HepG2 (cell line): ENCODE measurements at places on chromosomes 13 and 19. TPM values are rescaled to one million over a fixed set of nuclear protein-coding genes. Genes with fewer than 3 reads are reported as not detected.
A peak's percentile ranks its signal among the peaks of the same experiment; 100 is the strongest.

The TMEM91 gene
- 6.3 and 8.4 TPM in 2 replicates for total RNA-seq

- peaks cover 2% of the 10 kb centered on the region for H3K36me3 ChIP-seq
- H3K4me1 ChIP-seq, result no peaks in the 10 kb centered on the region
- no peaks in the 10 kb centered on the region for H3K27me3 ChIP-seq
These were observed 158.8 kb downstream of the KDM4B start for GRCh38 chr19:5127717-5128116.

The ZNF729 gene
- total RNA-seq, result not detected in 2 replicates

DNA sequence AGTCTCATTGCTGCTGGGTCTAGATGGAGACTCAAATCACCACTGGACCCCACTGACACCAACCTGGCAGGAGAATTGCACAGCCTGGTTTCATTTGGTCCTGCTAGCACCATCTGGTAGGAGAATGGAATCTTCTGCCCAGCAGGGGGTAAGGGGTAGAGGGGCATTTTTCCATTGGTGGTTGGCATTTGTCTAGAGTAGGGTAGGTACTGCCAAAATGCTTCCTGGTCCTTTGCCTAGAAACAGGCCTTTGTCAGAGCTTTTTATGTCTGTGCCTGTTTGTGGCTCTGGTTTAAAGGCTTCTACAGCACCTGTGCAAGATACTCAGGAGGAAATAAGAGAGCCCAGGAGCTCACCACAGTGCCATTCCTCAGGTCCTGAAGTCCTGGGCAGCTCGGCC, 121.3 kb downstream of the KCTD12 start:
- H3K4me1 ChIP-seq, result no peaks in the 10 kb centered on the region
- H3K36me3 ChIP-seq, result no peaks in the 10 kb centered on the region
- H3K27ac ChIP-seq, result no peak overlapping the region

The SIGLEC10 gene
- not detected in 2 replicates for total RNA-seq

DNA sequence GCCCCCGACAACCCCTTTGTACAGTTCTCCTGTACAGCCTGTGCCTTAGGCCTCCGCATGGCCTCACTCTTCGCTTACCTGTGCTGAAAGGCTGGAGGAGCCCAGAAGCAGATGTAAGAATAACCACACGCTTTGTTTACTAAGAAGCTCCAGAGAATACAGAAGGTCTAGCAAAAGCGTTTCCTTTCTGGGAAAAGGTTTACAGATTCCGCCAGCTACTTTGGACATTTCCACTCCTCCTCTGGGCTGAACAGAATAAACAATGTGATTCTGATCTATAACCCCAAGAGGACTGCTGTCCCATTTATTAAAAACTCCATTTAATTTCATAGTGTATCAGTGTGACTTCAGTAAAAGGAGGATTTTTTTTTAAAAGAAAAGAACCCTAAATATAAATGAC, 339.2 kb downstream of the DNAJC15 start:
- no peaks in the 10 kb centered on the region for H3K27me3 ChIP-seq
- no peaks in the 10 kb centered on the region for H3K36me3 ChIP-seq
- H3K27ac ChIP-seq, result no peak overlapping the region
- H3K4me3 ChIP-seq, result no peak overlapping the region

The CCDC8 gene
- 0.04 TPM in 1 of 2 replicates, not detected in the other for total RNA-seq

The EXOC3L2 gene
- total RNA-seq, result not detected in 2 replicates

The VSTM2B gene
- not detected in 2 replicates for total RNA-seq

DNA sequence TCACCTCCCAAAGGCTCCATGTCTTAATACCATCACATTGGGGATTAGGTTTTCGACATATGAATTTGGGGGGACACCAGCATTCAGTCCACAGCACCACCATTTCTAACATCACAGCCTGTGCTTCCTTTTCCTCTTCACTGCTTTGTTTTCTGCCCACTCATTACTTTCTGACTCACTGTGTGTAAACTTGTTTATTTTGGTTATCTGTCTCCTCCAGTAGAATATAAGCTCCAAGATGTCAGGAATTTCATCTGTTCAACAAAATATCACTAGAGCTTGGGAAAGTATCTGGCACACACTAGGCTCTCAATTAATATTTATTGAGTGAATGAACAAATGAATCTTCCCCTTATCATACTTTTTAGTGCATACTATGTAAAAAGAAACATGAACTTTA, 152.0 kb downstream of the NUFIP1 start:
- no peaks in the 10 kb centered on the region for H3K27me3 ChIP-seq
- no peak overlapping the region for H3K4me3 ChIP-seq
- H3K27ac ChIP-seq, result no peak overlapping the region
- no peaks in the 10 kb centered on the region for H3K4me1 ChIP-seq

The UPK1A gene
- total RNA-seq, result not detected in 2 replicates

DNA sequence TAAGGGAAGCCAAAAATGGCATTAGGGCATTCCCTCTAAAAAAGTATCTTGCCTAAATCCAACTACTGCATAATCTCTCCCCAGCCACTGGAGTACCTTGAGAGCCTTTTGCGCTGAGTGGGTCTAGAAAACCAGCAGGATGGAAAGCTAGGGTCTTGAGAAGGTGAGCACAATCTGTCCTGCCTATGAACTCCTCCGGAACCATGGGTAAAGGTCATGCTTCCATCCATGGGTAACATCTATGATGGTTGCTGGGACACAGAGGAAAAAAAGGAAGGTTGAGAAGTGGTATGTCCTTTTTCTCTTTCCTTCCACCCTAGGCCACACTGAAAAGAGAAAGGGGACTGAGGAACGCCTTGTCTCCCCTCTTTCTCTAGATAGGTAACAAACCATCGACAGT, 52.4 kb downstream of the ZNF676 start:
- DNase-seq, result no peak
- H3K27ac ChIP-seq, result no peak overlapping the region
- no peaks in the 10 kb centered on the region for H3K36me3 ChIP-seq
- H3K4me1 ChIP-seq, result no peaks in the 10 kb centered on the region
- H3K4me3 ChIP-seq, result no peak overlapping the region
- H3K27me3 ChIP-seq, result no peaks in the 10 kb centered on the region

DNA sequence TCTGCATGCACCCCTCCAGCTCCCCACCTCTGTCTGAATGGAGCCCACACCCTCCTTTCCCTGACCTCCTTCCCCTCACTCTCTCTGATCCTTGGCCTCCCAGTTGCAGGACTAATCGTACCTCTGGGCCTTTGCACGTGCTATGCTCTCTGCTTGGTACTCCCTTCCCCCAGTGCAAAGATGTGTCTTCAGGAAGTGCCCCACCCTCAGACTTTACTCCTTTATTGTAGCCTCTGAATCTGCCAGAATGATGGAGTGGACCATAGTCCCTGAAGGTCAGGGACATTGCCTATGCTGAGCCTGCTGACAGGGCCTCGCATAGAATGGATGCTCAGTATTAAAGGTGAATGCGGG, 1.3 kb upstream of the JUND start:
- peak overlapping the region; percentile 71 for H3K4me3 ChIP-seq
- H3K4me1 ChIP-seq, result peaks cover 65% of the 10 kb centered on the region
- H3K36me3 ChIP-seq, result peaks cover 10% of the 10 kb centered on the region
- peak overlapping the region; percentile 99 for H3K27ac ChIP-seq

GRCh38 chr19:20276011-20276731, 109.2 kb downstream of the ZNF486 start:
- no peaks in the 10 kb centered on the region for H3K27me3 ChIP-seq
- H3K4me1 ChIP-seq, result no peaks in the 10 kb centered on the region
- DNase-seq, result no peak
- H3K36me3 ChIP-seq, result no peaks in the 10 kb centered on the region
- no peak overlapping the region for H3K4me3 ChIP-seq

- H3K36me3 ChIP-seq, result no peaks in the 10 kb centered on the region
- no peak overlapping the region for H3K4me3 ChIP-seq
- no peaks in the 10 kb centered on the region for H3K4me1 ChIP-seq
- H3K27ac ChIP-seq, result no peak overlapping the region
- DNase-seq, result no peak
- H3K27me3 ChIP-seq, result peaks cover 42% of the 10 kb centered on the region; the same call in 2 of the 3 replicates
These were observed 46.0 kb downstream of the C13orf46 start for GRCh38 chr13:113927661-113928581.

The TTYH1 gene
- 10.6 and 19.9 TPM in 2 replicates for total RNA-seq

- no peaks in the 10 kb centered on the region for H3K27me3 ChIP-seq
- peak within 1 kb of the TSS; percentile 89 for H3K4me3 ChIP-seq
- peak within 1 kb of the TSS; percentile 95 for H3K27ac ChIP-seq
- H3K36me3 ChIP-seq, result no peaks in the 10 kb centered on the region
- peak; percentile 78 for DNase-seq
These were observed at the start of gene CEBPA for GRCh38 chr19:33302175-33302973. Gene CEBPA (minus strand): TSS chr19:33302534. CDS start chr19:33302414, 120 bp downstream.

DNA sequence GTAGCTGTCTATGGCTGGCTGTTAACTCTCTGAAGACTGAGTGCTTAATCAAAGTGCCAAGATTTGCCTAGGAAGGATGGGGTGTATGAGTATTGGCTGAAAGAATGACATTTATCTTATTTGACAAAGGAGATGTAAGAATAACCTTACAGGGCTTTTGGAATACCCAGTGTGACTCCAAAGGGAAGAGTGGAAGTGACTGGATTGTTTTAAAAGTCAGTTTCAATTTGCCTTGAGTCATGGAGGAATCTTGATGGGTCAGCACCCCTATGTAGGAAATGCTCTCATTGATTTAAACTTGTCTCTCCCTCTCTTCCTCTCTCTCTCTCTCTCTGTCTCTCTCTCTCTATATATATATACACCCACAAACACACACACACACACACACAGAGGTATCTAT, 118.4 kb upstream of the CLDN10 start:
- H3K27ac ChIP-seq, result no peak overlapping the region
- H3K36me3 ChIP-seq, result no peaks in the 10 kb centered on the region
- DNase-seq, result no peak

DNA sequence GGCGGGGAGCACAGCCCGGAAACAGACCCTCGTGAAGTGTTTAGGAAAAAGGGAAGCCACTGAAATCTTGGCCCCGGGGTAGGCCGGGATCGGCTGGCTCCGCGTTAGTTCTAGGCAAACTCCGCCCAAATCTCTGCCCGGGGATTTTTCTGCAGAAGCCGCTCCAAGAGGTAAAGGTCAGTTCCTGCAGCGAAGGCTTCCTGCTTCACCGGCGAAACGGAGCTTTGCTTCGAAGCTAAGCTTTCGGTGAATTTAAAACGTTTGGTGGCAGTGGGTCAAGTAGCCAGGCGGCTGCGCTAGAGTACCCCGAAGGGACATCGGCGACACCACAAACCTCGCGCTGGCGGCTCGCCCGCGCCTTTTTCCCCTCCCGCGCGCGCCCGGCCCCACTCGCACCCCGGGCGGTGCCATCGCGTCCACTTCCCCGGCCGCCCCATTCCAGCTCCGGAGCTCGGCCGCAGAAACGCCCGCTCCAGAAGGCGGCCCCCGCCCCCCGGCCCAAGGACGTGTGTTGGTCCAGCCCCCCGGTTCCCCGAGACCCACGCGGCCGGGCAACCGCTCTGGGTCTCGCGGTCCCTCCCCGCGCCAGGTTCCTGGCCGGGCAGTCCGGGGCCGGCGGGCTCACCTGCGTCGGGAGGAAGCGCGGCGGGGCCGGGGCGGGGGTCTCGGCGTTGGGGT, 441 bp downstream of the GJB2 start:
- peak overlapping the region; percentile 49 for H3K4me3 ChIP-seq
- no peak overlapping the region for H3K27ac ChIP-seq
- H3K27me3 ChIP-seq, result peaks cover 61% of the 10 kb centered on the region
- no peak for DNase-seq
- peaks cover 35% of the 10 kb centered on the region for H3K4me1 ChIP-seq
- H3K36me3 ChIP-seq, result no peaks in the 10 kb centered on the region

- peaks cover 49% of the 10 kb centered on the region for H3K4me1 ChIP-seq
- H3K4me3 ChIP-seq, result 0 out of 2 replicates have a peak overlapping the region, but pooled peaks have one; percentile 1
- H3K36me3 ChIP-seq, result peaks cover 21% of the 10 kb centered on the region; the same call in 2 of the 3 replicates
- no peak for DNase-seq
These were observed 4.6 kb downstream of the TM9SF2 start for GRCh38 chr13:99505814-99506269.

GRCh38 chr19:54804571-54804970, 1.2 kb downstream of the KIR2DL4 start:
- DNase-seq, result no peak
- no peak overlapping the region for H3K27ac ChIP-seq
- H3K36me3 ChIP-seq, result no peaks in the 10 kb centered on the region
- H3K27me3 ChIP-seq, result no peaks in the 10 kb centered on the region
- no peak overlapping the region for H3K4me3 ChIP-seq

DNA sequence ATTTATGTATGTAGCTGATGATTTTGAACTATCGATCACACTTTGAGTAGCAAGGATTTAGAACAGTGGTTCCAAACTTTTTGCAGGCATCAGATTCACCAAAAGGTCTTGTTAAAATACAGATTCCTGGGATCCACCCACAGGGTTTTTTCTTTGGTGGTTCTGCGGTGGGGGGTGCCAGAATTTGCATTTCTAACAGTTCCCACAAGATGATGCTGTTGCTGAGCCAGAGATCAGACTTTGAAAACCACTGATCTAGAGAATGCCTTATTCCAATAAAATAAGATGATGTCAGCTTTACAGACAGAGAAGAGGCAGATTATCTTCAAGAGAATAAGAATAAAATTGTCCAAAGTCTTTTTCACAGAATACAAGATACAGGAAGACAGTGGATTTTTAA, 80.9 kb upstream of the SHISA2 start:
- no peak overlapping the region for H3K27ac ChIP-seq
- no peaks in the 10 kb centered on the region for H3K4me1 ChIP-seq
- no peak overlapping the region for H3K4me3 ChIP-seq
- H3K36me3 ChIP-seq, result no peaks in the 10 kb centered on the region

DNA sequence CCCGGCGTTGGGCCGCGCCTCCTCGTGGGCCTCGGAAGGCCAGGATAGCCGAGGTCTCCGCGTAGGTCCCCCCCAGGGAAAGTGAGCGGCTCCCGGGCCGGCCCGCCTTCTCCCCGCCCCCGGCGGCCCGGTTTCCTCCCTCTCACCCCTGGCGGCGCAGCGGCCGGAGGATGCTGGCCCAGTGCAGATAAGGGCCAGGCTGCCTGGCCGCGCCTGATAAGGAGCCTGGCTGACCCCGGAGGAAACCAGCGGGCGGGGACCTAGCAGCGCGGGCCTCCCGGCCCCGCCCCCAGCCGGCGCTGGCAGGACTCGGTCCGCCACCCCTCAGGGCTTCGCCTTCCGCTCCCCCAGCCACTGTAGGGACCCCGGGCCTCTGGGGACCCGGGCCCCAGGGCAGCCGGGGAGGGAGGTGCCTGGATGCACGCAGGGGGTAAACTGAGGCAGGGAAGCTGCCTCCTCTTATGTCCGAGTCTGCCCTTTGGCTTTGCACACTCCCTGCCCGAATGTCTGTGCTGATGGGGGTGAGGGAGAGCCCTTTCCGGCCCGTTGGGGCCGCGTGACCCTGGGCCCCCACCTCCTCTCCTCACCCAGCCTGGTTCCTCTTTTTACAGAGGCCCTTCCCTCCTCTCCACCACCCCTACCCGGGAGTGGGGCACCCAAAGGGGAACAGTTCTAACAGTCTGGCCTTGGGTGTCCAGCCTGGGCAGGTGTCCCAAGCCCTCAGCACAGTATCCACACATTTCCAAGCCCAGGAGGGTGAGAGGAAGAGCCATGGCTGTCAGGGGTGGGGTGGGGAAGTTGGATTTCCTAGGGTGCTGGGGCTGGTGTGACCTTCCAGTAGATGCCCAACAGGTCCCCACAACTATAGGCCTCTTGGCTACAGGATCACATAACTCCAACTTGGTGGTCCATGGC, at the start of gene LYL1:
Gene LYL1, minus strand, starts transcription at position 193 of the 915 bp plus-strand sequence. CDS start 1,687 bp downstream, outside the sequence.
- H3K27me3 ChIP-seq, result no peaks in the 10 kb centered on the region
- no peaks in the 10 kb centered on the region; the same call in 1 of the 2 replicates for H3K36me3 ChIP-seq
- H3K4me3 ChIP-seq, result peak within 1 kb of the TSS; percentile 53
- peak; percentile 45 for DNase-seq
